ENCODE measurements at places on chromosomes 1 and 21.

GRCh38 chr1:35834218-35834617, 26.4 kb downstream of the AGO4 start:
- DNase-seq = no peak

DNA sequence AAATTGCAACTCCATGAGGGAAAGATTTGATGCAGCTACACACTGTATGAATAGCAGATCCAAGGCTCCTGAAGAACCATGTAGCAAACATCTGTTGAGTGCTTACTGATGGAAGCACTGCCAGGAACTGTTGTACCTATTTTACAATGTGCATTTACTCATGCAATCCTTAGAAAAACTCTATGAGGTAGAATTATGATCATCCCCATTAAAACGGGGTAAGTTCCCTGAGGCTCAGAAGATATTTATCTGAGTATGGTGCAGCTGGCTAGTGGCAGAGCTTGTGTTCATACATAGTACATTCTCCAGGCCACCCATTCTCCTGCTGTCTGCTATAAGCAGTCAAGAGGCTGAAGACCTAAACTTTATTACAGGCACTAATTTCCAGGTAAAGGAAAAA, 54.4 kb upstream of the C8B start:
- no peak for DNase-seq

- DNase-seq = no peak
Observed at GRCh38 chr1:234862944-234863515, 253.1 kb upstream of the IRF2BP2 start.

- no peak for DNase-seq
Observed at GRCh38 chr1:187415065-187415464, 586.3 kb downstream of the PLA2G4A start.

DNA sequence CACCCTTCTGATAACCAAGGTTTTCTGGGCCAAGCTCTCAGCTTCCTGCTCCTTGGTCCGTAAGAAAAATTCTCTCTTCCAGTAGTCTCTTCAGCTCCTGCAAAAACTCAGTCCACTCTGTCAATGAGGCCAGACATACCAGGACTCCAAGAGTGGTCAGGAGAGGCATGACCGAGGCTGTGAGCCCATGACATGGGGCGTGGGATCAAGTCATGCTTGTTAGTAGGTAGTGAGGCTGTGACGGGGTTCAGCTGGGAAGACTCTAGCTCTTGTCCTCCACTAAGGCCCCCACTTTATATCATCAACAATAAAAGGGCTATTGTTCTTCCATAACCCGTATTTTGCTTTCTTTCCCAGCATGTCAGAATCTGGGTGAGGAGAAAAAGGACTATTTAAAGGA, 10.1 kb upstream of the HCRTR1 start:
- no peak for DNase-seq

- no peak for DNase-seq
Observed at GRCh38 chr1:200243042-200243437, 166.8 kb downstream of the ZNF281 start.

DNA sequence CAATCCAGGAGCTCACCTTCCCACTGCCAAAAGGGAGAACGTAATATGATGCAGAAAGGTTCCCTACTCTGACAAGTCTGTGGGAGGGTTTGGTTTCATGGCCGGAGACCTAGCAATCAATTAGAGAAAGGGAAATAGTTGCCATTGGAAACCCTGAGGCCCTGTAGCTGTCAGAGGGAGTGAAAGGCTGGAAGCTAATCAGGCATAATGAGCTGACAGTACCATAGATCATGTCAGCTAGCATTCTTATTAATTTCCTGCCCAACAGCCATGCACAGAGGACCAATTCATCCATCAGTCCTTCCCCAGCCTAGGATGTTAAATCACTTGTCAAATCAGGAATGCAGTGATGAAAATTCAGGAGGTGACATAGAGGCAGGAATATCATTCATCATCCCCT, 527.3 kb downstream of the PLPP3 start:
- DNase-seq = no peak

GRCh38 chr21:14526836-14527695, 19.0 kb downstream of the SAMSN1 start:
- DNase-seq = no peak

DNA sequence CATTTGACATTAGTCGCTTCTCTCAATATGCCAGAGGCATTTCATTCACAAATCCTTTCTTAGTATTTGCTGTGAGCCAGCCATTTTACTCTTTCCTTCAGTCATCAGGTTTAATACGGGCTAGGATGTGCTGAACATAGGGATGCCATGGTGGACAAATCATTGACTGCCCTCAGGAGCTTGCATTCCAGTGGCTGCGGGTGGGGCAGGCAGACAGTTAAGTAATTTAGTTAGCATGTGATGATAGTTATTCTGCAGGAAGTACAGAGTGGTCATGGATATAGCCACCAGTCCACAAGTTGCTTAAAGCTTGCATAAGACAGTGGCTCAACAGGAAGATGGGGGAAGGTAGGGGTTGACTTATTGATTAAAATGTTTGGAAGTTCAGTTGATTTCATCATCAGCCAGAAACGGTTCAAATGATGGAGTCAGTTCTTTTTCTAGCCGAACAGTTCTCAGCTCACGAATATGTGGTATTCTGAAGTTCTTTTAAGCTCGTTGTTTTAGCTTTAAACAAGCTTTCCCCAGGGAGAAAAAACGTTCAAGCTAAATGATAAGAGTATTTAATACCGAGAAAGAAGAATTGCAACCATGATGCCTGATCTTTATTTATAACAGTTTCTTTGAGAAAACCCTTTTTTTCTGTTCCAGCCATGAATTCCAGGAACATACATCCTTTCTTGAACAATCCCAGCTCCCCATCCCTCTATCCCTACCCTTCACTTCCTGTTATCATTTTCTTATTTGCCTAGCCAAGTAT, 1.4 kb downstream of the SLC22A15 start:
- DNase-seq = no peak

DNA sequence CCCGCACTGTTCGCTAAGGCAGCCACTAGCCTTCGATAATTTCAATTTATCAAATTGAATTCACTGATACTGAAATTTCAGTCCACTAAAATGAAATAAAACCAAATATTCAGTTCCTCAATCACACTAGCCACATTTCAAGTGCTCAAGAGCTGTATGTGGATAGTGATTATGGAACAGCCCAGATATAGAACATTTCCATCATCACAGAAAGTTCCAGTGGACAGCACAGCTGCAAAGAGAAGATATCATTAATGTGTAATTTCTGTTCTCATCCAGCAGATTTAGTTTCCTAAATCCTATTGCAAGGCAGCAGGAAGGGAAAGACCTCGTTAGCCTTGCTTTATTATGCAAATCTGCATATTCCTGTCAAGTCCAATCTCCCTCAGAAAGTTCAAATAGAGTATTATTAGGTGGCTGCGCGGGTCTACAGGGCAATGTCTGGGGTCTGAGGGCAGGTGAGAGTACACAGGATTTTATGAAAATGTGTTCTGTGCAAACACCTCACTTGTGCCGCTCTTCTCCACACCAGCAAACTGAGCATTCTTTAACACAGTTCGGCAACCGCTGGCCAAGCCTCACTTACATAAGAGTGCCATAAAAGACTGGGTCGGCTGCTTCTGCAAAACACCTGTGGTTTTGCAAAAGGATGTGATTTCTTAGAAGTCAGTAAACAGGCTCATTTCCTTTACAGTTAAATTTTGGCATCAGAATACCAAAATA, 22.4 kb downstream of the CAPZB start:
- no peak for DNase-seq

DNA sequence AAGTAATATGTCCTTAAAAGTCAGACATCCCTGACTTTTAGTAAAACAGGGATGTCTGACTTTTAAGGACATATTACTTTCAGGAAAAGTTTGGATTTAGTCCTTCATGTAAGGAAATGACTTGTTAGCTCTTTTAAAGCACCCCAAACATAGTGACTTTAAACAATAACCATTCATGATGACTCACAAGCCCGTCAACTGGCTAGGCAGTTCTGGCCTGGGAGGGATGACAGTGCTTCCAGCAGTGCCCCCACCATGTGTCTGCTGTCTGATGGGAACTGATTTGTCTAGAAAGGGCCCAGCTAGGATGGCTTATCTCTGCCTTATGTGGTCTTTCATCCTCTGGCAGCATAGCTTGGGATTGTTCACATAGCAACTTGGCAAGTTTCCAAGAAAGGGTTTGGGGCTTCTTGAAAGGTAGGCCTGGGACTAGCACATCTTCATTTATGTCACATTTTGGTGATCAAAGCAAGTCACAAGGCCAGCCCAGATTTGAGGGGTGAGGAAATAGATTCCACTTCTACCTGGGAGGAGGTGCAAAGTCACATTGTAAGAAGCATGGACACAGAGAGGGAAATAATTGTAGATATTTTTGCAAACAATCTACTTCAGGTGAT, 143.5 kb downstream of the C1orf94 start:
- no peak for DNase-seq

GRCh38 chr1:234979296-234980279, 149.0 kb downstream of the TOMM20 start:
- DNase-seq = no peak

DNA sequence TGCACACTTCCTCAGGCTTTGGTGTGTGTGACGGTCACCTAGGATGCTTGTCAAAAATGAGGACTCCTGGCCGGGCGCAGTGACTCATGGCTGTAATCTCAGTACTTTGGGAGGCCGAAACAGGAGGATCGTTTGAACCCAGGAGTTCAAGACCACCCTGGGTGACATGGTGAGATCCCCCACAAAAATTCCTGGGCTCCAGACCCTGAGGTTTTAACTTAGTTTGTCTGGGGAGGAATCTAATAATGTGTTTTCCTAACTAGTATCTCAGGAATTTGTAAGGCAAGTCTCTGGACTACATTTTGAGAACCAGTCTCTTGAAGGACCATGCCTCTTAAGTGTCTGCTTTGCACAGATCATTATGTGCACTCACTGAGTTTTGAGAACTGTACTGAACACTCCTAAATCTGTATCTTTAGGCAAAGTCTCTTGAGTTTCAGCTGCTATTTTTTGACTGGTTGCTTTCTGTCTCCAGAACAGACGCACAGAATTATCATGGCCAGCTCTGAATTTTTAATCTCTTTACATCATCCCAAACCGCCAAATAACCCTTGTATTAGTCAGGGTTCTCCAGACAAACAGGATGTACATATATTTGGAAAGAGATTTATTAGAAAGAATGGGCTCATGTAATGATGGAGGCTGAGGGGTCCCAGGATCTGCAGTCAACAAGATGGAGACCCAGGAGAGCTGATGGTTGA, 45.5 kb upstream of the VANGL1 start:
- no peak for DNase-seq

GRCh38 chr1:47727697-47728085, 269.5 kb downstream of the TRABD2B start:
- DNase-seq = no peak

DNA sequence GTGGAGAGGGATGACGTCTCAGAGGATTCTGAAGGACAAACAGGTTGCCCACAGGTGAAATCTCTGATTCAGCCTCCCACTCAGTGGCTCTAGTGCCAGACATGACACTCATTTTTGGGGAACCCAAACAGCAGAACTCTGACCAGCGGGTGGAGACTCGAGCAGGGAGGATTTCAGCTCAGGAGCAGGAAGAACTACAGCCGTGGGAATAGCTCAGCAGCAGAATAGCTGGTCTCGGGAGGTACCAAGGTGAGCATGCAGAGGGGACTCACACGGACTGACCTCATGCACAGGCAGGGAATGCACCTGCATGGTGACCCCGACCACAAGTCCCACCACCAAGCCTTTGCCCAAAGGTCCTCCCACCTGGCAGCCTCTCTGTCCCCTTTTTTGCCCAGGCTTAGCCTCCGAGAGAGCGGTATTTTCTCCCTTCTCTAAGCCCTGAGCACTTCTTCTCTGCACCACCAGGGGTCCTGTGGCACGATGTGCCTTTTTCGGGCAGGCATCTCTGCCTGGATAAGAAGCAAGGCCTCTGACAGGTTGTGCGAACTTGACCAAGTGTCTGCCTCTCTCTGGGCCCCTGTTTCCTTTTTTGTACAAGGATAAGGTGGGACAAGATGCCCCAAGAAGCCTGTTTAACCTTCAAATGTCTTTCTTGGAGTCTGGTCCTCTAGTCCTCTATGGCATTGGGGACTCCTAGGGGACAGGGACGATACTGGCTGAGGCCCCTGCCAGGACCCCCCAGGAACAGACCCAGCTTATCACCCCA, 8.8 kb upstream of the FGR start:
- no peak for DNase-seq

DNA sequence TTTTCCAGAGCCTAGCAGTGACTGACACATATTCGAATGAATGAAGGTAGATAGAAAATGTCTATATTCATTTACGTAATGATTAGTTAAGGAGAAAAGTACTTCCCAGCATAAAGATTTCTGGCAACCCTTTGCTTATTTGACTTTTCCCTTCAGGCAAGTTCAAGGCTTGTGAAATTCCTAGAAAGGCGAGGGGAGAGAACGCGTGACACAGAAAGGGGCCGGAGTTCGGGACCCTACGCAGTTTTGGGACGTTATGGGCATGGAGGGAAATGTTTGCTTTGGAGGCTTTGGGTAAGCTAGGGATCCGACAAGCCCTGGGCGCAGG, 472 bp upstream of the USP25 start:
- no peak for DNase-seq

DNA sequence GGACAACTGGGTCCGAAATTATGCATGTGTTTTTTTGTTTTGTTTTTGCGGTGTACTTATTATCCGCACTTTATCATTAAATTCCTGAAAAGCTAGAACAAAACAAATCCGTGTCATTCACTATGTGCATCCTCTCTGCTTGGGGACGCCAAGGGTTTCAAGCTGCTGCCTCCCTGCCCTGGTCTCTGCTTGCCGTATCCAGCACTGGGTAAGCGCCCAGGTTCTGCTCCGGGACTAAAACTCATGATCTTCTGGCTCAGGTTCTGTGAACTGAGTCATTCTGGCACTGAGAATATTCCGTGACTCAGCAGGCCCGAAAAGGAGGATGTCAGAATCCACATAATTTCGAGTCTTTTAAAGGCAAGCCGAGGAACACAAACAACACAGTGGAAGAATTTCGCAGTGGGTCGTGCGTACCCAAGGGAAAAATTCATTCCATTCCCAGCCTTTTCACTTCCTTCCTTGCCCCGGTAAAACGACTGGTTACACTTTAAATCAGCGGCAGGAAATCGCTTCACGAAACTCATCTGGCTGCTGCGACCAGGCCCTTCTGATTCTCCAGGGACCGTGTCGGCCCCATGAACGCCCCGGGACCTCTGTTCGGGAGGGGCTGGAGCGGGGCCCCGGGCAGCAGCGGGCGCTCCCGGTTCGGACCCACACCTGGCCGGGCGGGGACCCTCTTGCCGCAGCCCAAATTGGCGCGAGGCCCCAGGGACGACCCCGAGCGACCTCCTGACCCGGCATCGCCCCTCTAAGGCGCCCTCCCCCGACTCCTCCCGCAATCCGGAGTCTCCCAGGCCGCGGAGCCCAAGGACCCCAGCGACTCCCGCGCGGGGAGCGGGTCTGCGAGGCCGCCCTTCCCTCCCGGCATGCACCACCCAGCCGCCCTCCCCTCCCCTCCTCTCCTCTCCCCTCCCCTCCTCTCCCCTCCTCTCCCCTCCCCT, 746 bp upstream of the LAMC1 start:
- DNase-seq = peak; percentile 38

GRCh38 chr1:69459244-69459643, 108.5 kb upstream of the LRRC7 start:
- no peak for DNase-seq

GRCh38 chr1:244450597-244451538, 841 bp downstream of the ADSS2 start:
- DNase-seq = no peak

- DNase-seq = peak; percentile 50
Observed at GRCh38 chr1:192550922-192551534, 24.5 kb upstream of the RGS1 start.

- DNase-seq = no peak
Observed at GRCh38 chr1:74223453-74223852, 11.7 kb upstream of the TNNI3K start.

All from KG1 (cell line).